ENCODE measurements at places on chromosomes 16 and 17.

DNA sequence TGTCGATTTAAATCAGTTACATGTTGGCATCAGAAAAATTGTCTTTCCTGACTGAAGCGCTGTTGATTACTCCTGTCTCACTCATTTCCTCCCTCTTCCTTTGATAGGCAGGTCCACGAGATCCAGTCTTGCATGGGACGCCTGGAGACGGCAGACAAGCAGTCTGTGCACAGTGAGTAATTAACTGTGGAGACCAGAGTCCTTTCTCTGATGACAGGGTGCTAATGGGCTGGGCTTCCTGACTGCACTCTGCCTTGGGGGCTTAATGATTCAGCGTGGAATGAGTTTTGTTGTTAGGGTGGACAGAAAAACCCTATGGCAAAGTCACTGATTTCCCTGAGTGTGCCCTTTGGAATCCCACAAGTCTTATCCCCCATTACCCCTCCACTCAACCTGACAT lies 6.5 kb downstream of the GOSR2 start:
- peak; percentile 92 for DNase-seq

DNA sequence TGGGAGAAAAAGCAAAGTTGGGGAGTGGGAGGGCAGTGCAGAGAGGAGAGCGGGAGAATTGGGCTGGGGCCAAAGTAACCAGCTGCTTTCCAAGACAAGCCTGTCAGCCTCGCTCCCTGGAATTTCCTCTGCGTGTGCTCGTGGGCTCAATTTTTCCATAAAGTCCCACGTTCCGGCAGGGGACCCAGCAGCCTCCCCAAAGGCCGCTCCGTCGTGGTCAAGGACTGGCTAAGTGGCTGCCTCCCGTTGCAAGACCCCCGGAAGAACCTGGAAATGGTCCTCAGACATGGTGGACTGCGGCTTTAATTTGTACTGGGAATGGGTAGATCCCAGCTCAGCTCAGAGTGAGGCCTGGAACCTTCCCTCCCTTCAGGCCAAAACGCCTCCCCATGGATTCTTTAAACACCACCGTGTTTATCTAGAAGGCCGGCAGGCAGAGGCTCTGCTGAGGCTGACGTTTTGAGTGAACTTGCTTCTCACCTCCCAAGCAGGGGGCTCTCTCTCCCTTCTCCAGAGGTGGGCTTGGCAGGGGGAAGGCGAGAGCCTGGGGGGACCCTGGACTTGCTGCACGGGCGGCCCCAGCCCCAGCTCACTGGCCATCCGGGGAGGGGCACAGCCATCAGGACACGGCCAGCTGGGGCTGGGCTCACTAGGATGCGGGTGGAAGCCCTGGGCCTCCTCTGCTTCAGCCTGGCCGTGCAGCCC lies 190.0 kb downstream of the C16orf95 start:
- peak; percentile 35 for DNase-seq

DNA sequence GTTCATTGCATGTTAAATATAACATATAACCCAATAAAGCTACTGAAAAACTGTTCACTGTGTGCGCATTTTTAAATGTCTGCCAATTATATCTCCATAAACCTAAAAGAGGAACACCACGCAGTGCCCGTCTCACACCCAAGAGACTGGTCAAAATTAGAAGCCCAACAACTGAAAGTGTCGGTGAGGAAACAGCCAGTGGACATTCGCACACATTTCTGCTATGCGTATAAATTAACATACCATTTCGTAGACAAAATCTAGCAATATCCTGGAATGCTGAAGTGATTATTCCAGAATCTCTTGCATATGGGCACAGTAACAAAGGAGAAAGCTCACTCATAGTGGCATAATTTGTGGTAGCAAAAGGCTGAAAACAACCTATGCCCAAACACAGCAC lies 55.9 kb downstream of the CPPED1 start:
- DNase-seq, result no peak

DNA sequence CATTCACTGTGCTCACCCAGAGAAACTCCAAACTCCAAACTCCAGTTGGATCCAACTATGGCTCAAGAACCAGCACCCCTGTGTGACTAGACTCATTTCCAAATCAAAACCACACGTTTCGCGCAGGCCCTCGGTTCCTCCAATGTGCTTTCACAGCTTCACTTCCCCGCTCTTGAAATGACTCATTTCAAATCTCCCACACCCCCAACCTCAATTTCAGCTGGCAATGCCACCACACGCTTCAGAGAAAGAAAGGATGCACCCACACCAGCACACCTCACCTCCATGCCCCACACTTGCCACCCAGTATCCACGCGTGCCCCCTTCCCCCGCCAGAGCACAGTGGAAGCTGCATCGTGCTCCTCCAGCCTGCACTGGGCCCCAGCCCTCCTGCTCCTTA lies 9.0 kb downstream of the TMEM92 start:
- DNase-seq, result peak; percentile 38

Data from RPMI7951 (cell line).